ENCODE measurements at places on chromosomes 2 and 18.

DNA sequence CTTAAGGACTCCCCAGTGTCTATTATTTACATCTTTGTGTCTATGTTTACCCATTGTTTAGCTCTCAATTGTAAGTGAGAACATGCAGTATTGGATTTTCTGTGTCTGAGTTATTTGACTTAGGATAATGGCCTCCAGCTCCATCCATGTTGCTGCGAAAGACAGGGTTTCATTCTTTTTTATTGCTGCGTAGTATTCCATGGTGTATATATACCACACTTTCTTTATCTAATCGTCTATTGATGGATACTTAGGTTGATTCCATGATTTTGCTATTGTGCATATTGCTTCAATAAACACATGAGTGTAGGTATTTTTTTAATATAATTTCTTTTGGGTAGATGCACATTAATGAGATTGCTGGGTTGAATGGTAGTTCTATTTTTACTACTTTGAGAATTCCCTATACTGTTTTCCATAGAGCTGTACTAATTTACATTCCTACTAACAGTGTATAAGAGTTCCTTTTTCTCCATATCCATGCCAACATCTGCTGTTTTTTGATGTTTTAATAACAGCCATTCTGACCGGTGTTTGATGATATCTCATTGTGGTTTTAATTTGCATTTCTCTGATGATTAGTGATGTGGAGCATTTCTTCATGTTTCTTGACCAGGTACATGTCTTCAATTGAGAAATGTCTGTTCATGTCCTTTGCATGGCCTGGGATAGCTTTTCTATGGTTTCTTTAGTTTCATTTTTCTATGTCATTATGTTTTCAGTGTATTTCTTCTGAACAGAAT is 21.8 kb downstream of the MTCL1 start:
- DNase-seq, result no peak
- no peak overlapping the region for H3K4me3 ChIP-seq
- H3K27ac ChIP-seq, result no peak overlapping the region
- no peaks in the 10 kb centered on the region for H3K36me3 ChIP-seq
- no peaks in the 10 kb centered on the region for H3K27me3 ChIP-seq
- H3K4me1 ChIP-seq, result no peaks in the 10 kb centered on the region

GRCh38 chr18:8603663-8604520 is 5.3 kb upstream of the RAB12 start:
- H3K4me1 ChIP-seq, result no peaks in the 10 kb centered on the region
- no peak for DNase-seq
- H3K27ac ChIP-seq, result no peak overlapping the region

DNA sequence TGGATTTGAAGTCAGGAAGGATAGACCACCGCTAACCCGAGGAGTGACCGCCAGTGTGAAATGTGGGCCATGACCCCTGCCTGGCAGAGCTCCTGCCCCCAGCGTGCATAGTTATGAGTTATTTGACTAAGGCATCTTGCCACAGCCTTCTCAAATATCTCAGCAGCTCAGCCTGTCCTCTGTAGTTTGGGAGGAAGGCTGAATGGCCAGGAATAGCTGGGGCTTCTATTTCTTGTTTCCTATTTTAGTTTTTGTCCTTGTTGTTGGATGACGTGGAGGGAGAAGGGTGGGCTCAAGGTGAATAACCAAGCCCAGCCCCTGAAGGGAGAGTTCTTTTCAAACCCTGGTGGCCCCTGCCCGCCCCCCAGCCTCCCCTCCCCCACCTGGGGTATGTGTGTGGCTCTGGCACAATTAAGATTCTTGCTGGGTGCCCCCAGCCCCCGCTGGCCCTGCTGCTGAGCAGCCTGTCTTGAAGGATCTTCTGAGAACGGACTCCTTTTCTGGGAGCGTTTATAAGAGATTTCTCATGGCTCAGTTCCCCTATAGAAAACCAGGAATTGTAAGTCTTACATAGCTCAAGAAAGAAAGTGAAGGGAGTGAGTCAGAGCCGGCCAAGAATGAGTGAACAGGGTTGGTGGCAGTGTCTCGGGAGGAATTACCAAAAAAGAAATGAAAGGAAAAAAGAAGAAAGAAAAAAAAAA is 157.4 kb downstream of the GLI2 start:
- no peak overlapping the region for H3K27ac ChIP-seq
- H3K27me3 ChIP-seq, result no peaks in the 10 kb centered on the region
- no peak for DNase-seq

DNA sequence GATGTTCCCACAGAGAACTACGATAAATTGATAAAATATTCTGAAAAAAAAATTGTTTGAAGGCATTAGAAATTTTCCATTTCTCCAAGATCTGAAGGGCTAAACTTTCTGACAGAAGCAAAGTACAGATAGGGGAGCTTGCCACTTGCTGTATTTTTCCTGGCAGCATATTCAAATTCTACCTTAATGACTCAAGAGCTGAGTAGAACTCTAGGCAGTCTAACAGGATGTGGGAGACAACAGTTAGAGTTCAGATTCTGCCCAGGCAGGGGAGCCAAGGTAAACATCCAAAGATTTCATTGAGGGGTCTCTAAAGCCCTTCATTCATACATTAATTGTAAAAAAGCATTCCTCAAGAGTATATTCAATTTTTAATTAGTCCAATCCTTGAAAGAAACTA is 46.0 kb upstream of the RIT2 start:
- H3K27ac ChIP-seq, result no peak overlapping the region
- no peak for DNase-seq
- H3K36me3 ChIP-seq, result no peaks in the 10 kb centered on the region
- H3K27me3 ChIP-seq, result no peaks in the 10 kb centered on the region
- no peaks in the 10 kb centered on the region for H3K4me1 ChIP-seq

- no peak overlapping the region for H3K27ac ChIP-seq
- no peak overlapping the region for H3K4me3 ChIP-seq
- H3K27me3 ChIP-seq, result no peaks in the 10 kb centered on the region
- H3K36me3 ChIP-seq, result no peaks in the 10 kb centered on the region
- no peak for DNase-seq
Observed at GRCh38 chr2:210901326-210901725, 344.9 kb downstream of the CPS1 start.

DNA sequence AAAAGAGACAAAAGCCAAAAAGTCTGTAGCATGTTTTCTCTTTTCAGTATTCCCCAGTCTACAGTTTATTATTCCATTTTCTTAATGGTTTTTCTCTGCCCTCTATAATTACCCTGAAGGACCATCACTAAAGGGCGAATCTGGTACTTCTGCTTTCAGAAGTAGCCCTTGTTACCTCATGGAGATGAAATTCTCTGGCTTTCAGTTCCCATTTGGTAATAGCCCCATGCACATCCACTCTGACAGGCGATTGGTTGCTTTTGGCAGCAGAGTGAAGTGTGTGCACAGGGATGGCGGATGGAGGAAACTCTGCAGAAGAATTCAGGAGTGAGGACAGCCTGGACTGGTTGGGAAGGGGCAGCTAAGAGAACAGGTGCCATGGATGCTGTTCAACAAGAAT is 66.3 kb upstream of the NABP1 start:
- H3K36me3 ChIP-seq, result no peaks in the 10 kb centered on the region
- H3K27ac ChIP-seq, result no peak overlapping the region
- H3K27me3 ChIP-seq, result no peaks in the 10 kb centered on the region
- H3K4me1 ChIP-seq, result no peaks in the 10 kb centered on the region

GRCh38 chr2:53633441-53633840 is 134.2 kb upstream of the CHAC2 start:
- H3K4me3 ChIP-seq, result no peak overlapping the region
- H3K36me3 ChIP-seq, result no peaks in the 10 kb centered on the region
- no peak for DNase-seq

- DNase-seq, result no peak
- no peak overlapping the region for H3K4me3 ChIP-seq
- H3K27ac ChIP-seq, result no peak overlapping the region
- no peaks in the 10 kb centered on the region for H3K36me3 ChIP-seq
- H3K27me3 ChIP-seq, result no peaks in the 10 kb centered on the region
Observed at GRCh38 chr2:151096235-151096634, 165.4 kb downstream of the RBM43 start.

- no peak overlapping the region for H3K27ac ChIP-seq
- no peak overlapping the region for H3K4me3 ChIP-seq
- no peak for DNase-seq
- H3K27me3 ChIP-seq, result no peaks in the 10 kb centered on the region
- H3K36me3 ChIP-seq, result no peaks in the 10 kb centered on the region
Observed at GRCh38 chr2:174153757-174154680, 94.3 kb downstream of the OLA1 start.

- no peaks in the 10 kb centered on the region for H3K27me3 ChIP-seq
- H3K36me3 ChIP-seq, result no peaks in the 10 kb centered on the region
- no peak overlapping the region for H3K4me3 ChIP-seq
- H3K27ac ChIP-seq, result no peak overlapping the region
- no peak for DNase-seq
Observed at GRCh38 chr2:9274701-9275343, 68.2 kb downstream of the ASAP2 start.

- DNase-seq, result no peak
- H3K36me3 ChIP-seq, result no peaks in the 10 kb centered on the region
- no peak overlapping the region for H3K27ac ChIP-seq
- H3K4me3 ChIP-seq, result no peak overlapping the region
- no peaks in the 10 kb centered on the region for H3K27me3 ChIP-seq
- H3K4me1 ChIP-seq, result no peaks in the 10 kb centered on the region
Observed at GRCh38 chr2:119393971-119394748, 27.4 kb downstream of the DBI start.

DNA sequence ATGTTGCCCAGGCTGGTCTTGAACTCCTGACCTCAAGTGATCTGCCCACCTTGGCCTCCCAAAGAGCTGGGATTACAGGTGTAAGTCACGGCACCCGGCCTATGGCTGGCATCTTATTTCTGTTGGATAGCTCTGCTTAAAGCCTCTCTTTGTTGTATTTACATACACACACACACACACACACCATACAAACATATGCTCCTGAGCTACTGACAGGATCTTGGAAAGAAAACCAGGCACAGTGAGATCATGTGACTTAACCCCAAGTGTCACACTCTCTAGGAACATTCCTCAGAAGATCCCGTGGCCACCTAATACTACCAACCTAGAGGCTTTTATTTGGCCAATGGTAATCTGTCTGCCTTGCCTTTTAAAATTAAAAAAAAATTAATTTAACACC is 85.1 kb upstream of the HAAO start:
- H3K4me3 ChIP-seq, result no peak overlapping the region
- no peak overlapping the region for H3K27ac ChIP-seq
- no peaks in the 10 kb centered on the region for H3K27me3 ChIP-seq
- peaks cover 11% of the 10 kb centered on the region for H3K4me1 ChIP-seq
- H3K36me3 ChIP-seq, result no peaks in the 10 kb centered on the region

Measured in CD8-positive, alpha-beta memory T cell (primary cell).